ENCODE measurements at places on chromosomes 3 and 15. TPM values are rescaled to one million over a fixed set of nuclear protein-coding genes. Genes with fewer than 3 reads are reported as not detected.

The RHOV gene
- 11.8 TPM for total RNA-seq

The CPA3 gene
- 10.2 TPM for total RNA-seq

The PDCD10 gene
- total RNA-seq: 46.4 TPM

DNA sequence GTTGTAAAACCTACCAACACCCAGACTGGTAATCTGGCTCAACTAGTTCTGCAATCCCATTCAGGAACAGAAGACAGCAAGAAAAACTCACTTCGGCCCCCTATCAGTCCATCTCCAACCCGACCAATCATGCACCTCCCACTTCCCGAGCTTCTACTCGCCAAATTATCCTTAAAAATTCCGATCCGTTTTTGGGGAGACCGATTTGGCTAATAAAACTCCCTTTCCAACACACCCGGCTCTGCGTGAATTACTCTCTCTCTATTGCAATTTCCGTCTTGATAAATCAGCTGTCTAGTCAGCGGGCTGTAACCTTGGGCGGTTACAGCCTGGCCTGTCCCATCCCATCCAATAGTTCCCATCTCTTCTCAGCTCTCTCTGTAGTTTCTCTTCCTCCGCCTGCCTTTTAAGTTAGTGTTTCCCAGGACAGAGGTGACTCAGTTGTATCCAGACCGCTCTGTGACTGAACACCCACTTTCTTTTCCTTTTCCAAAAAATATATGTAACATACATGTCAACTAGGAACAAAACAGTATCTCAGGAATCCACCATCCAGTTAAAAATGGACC is 780 bp upstream of the ACAD9 start:
- peak; percentile 59 for DNase-seq

GRCh38 chr15:64125978-64126377 is 25.6 kb upstream of the SNX22 start:
- no peak for DNase-seq

GRCh38 chr3:155031186-155031585 is 48.9 kb upstream of the MME start:
- DNase-seq: no peak

DNA sequence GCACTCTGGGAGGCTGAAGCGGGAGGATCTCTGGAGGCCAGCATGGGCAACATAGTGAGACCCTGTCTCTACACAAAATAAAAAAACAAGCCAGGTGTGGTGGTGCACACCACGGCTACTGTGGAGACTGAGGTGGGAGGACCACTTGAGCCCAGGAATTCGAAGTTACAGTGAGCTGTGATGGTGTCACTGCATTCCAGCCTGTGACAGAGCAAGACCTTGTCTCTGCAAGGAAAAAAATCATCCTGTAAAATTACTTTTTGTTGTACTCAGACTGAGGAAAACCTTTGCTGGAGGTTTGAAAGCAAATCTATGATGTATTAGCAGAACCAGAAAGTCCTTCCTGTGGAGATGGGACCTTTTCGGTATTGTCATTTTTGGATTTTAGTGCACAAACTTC is 63.3 kb downstream of the ATP1B3 start:
- no peak for DNase-seq

Measured in tongue (tissue), 3 donors.